Bronchus fibroblast of lung (primary cell): ENCODE measurements at places on chromosomes 3 and 15. TPM values are rescaled to one million over a fixed set of nuclear protein-coding genes. Genes with fewer than 3 reads are reported as not detected.

KBTBD13 gene
- total RNA-seq: not detected in 2 replicates

CHRM5 gene
- not detected in 2 replicates for total RNA-seq

DNAH12 gene
- total RNA-seq: under 0.01 TPM in 1 of 2 replicates, not detected in the other

CD200R1 gene
- not detected in 2 replicates for total RNA-seq
